ENCODE measurements at places on chromosomes 16 and 17.
A peak's percentile ranks its signal among the peaks of the same experiment; 100 is the strongest.

DNA sequence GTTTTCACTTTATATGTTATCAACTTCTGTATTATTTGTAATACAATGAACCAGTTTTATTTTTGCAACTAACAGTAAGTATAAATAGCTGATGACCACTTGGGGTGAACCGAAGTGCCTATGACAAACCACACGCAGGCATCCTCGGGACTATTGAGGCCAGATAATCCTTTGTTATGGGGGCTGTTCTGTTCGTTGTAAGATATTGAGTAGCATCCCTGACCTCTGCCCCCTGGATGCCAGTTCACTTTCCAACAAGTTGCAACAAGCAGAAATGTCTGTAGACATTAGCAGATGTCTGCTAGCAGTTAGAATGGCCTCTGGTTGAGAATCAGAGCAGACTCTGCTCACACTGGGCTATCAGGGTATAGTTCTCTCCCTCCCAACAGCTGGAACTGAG lies 277.0 kb downstream of the WWOX start:
- DNase-seq = no peak

- no peak for DNase-seq
These were observed 472.5 kb downstream of the WWOX start for GRCh38 chr16:78571898-78572358.

DNA sequence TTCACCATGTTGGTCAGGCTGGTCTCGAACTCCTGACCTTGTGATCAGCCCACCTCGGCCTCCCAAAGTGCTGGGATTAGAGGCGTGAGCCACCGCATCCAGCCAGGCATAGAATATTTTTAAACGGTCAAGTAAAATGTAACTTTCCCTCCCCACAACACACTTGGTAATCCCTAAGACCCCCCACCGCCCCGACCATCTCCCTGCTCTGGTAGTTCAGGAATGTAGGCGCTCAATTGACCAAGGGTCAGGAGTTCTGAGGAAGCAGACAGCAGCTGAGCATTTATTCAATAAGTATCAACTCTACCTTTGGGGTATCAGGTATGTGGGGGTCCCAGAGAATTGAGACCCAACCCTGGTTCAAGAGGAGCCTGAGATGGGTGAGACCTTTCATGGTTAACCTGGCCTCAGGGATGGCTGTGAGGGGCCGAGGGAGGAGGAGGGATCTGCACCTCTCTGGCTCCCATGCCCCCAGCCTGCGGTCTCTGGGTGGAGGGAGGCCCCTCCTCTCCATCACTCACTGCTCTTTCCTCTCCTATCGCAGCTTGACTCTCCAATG lies 48.4 kb upstream of the TOB1 start:
- no peak for DNase-seq

DNA sequence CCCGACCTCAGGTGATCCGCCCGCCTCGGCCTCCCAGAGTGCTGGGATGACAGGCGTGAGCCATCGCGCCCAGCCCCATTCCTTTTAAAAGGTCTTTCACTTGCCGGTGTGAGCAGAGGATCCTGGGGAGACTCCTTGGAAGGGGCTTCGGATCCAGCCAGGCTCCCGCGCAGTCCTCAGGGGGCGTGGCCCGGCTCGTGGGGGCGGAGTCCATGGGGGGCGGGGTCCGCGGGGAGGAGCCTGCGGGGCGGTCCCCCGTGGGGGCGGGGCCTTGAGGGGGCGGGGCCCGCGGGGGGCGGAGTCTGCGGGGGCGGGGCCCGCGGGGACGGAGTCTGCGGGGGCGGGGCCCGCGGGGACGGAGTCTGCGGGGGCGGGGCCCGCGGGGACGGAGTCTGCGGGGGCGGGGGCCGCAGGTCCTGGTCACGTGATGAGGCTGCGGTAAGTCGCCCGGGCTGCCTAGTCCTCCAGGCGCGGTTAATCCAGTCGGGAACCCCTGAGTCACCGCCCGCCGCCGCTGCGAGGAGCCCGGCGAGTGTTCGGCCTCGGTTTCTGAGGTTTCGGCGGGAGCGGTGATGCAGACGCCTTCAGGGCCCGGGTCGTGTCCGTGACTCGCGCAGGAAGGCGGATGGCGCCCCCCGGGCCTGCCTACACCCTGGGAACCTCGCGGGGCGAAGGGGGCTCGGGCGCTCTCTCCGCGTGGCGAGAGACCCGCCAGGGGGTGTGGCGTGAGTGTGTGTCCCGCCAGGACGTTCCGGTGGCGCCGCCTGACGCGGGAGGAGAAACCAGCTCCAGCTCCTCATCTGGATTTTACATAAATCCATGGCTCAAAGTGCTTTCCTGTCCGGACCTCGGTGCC lies 23.6 kb upstream of the ABR start:
- DNase-seq = no peak

- DNase-seq = no peak
These were observed 923.8 kb upstream of the EEF2KMT start for GRCh38 chr16:6021276-6021943.

GRCh38 chr17:15260376-15261257 lies 4.5 kb downstream of the PMP22 start:
- peak; percentile 13 for DNase-seq

DNA sequence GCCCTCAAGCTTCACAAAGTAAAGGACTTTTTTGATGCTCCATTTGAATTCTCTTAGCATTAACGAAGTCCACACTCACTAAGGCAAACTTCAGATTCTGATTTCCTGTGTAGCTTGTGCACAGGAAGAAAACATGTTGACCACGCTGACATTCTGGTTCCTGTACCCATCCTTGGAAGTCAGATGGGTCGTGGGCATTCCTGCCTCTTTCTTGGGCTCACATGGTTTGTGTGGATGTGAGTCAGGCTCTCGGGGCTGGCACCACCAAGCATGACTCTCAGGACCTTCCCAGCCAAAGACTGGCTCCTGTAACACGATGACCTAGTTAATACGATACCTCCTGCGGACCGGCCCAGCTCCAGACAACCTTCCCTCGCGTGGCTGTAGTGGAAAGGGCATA lies 32.8 kb downstream of the ARSG start:
- no peak for DNase-seq

DNA sequence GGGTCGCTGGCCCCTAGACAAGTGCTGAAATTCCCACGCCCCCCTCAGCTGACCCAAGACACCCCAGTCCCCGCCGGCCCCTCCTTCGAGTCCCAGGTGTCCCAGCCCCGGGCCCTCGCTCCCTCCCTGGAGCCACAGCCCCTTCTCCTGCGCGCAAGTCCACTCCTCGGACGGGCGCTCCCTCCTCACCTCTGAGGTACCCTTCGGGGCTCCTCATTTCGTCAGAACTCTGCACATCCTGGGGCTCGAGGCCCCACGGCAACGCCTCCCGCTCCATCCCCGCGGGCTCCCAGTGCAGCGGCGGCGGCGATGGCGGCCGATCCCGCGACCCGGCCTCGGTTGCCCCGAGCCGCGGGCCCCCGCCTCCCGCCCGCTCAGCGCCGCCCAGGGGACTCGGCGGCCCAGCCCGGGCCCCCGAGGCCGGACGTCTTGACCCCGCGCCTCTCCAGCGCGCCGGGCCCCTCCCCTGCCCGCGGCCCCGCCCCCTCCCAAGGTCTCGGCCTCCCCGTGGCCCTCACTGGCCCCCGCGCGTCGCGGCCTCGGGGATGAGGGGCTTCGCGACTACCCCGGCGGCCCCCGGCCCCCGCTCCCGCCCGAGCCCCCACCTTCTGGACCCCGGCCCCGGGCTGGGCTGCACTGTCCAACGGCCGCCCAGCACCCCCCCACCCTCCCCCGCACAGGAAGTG lies at the start of gene ZNF768:
Gene ZNF768, minus strand, starts transcription at position 430 of the 686 bp plus-strand sequence. Its CDS starts 153 bp downstream, at position 277.
- DNase-seq = no peak

- no peak for DNase-seq
These were observed 33.7 kb upstream of the HSBP1 start for GRCh38 chr16:83774066-83774465.

DNA sequence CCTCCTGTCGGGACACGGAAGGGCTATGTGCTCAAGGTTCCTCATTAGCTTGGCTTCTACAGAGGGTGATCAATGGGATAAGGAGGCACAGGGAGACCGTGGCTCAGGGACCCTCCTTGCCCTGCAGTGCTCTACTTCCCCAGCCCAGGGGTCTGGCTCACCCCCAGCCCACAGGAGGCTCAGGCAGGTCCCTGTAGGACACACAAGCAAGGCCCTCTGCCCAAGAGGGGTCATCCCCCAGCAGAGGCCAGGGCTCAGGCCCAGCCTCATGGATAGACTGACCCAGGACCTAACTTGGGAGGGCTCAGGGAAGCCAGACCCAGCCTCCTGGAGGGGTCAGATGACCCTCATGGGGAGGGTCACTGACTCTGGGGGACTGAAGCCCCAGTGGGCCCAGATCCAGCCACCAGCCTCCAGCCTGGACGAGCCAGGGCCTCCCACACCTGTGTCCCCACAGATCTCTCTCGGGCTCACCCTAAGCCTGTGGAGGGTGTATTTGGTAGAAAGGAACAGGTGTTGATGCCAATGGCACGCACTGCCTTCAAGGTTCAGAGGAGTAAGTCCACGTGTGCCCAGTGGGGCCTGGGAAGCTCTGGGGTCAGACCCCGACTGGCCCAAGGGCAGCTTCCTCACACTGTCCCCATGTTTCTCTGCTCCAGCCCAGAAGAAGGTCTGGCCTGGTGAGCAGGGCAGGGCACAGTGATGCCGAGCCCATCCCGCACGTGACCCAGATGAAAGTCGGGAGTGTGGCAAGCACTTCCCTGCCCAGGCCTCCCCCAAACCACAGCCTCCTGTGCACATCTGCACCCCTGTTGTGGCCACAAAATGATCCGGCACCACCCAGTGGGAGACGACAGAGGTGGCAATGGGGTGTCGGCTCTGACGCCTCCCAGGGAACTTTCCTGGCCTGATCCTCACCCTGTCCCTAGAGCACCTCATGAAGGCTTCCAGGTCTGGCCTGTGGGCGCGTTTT lies 10.9 kb upstream of the KRTAP17-1 start:
- DNase-seq = no peak

GRCh38 chr17:77282524-77283515 lies 142.1 kb downstream of the SEC14L1 start:
- DNase-seq = no peak

DNA sequence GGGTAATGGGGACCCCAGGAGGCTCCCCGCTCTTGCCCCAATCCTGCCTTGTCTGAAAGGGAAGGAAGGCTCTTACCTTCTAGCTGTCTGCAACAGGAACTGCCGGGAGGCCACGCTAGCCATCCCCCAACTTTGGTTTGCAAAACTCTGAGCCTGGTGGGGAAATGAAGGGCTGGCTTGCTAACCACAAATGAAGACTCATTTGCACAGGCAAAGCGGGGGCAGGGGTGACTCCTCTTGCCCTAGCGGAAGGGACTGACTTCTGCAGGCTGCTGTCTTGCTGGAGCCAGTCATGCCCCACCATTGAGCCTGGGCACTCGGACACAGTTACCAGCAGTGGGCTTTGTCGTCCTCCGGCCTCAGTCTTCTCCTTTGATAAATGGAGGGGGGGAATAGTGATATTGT lies 52.6 kb downstream of the PLCG2 start:
- DNase-seq = peak; percentile 8

DNA sequence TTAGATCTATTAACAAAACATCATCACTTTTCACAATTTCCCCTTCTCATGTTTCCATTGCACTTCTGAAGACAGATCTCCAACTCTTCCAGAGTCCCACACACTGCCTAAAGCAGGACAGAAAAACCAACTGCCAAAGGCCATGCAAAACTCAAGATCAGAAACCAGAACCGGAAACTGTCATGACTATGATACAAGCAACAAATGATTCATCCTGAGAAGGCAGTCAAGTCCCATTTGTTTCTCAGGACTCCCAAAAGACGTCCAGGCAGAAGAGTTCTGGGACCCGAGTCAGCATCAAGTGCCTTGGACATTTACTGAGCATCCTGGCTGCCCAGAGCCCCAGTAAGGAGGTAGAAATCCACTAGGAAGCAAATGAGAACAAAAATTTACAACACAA lies 38.8 kb downstream of the ERN1 start:
- no peak for DNase-seq

DNA sequence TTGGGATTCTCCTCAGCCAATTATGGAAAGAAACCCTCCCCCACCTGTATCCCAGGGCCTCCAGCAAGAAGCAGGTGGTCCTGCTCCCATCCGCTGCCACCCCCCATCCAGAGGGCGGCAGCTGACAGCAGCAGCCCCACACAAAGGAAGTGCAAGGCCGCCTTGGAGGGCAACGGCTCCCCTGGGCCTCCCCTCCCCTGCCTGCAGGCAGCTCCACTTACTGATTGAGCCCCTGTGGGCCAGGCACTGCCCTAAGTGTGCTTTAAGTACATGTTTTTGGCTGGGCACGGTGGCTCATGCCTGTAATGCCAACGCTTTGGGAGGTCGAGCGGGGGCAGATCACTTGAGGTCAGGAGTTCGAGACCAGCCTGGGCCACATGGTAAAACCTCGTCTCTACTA lies 257.6 kb downstream of the PARN start:
- no peak for DNase-seq

GRCh38 chr16:67441907-67442306 lies 11.0 kb downstream of the HSD11B2 start:
- DNase-seq = no peak

DNA sequence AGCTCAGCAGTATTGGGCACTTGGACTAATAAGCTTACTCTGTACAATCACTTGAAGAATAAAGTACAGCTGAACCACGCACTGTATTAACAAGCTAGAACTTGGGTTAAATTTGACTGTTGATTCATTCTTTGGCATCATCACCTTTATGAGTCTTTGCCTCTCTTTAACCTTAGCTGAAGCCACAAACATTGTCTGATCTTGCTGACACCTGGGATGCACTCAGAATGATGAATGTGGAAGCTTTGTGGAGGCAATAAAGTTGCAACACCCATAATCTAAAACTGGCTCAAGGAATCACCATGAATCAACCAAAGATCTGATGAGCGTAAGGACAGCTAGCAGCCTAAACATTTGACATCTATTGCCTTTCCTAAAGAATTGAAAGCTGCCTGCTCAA lies 590.6 kb upstream of the SOX9 start:
- no peak for DNase-seq

- no peak for DNase-seq
These were observed 6.8 kb upstream of the ITGAD start for GRCh38 chr16:31386157-31386984.

- DNase-seq = no peak
These were observed 79.5 kb upstream of the RPL38 start for GRCh38 chr17:74123866-74124444.
